NCI-H1436 treated with DMSO at 0.1 percent for 48 hours (cell line): ENCODE measurements at places on chromosomes 13 and 19.

- no peak for DNase-seq
These were observed 7.9 kb downstream of the FOSB start for GRCh38 chr19:45475537-45476291.

DNA sequence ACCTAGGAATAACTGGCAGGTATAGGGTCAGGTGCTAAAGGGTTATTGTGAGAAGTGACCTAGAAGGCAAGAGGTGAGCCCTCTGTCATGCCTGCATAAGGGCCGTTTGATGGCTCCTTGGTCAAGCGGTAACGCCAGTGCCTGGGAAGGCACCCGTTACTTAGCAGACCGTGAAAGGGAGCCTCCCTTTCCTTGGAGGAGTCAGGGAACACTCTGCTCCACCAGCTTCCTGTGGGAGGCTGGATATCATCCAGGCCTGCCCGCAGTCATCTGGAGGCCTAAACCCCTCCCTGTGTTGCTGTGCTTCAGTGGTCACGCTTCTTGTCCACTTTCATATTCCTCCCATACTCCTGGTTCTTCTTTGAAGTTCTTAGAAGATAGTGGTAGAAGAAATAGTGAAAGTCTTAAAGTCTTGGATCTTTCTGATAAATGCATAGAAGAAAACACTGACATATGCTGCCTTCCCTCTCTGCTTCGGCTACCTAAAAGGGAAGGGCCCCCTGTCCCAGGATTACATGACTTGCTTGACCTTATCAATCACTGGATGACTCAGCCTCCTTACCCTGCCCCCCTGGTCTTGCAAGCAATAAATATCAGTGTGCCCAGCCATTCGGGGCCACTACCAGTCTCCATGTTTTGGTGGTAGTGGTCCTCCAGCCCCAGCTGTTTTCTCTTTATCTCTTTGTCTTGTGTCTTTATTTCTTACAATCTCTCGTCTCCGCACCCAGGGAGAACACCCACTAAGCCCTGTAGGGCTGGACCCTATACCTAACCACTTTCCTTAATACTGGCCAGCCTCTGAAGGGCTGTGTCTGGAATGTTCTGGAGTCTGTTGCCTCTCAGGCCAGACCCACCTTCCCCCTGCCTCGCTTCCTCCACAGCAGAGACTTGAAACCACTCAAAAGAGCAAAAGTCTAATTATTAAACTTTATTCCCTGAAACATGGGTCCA, 16.1 kb upstream of the ABCC4 start:
- DNase-seq = no peak

GRCh38 chr13:72650051-72650700, 77.3 kb downstream of the MZT1 start:
- no peak for DNase-seq

DNA sequence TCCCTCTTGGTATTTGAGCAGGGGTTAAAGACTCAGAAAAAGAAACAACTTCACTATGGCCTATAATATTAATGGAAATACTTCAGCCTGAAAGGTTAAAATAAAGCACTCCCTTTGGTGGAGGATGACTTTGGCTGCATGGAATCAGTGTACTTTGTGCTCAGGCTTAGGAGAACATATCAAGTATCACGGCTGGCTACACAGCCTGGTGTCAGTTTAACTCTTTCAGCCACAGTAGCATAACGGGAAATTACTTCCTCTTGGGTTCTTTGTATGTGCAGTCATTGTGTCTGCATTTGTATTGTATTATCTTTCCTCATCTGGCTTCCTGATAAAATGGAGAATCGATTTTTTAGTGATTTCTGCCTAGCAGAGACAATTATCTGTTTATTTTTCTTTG, 239.0 kb downstream of the GGACT start:
- DNase-seq = no peak

GRCh38 chr13:95505265-95505664, 47.3 kb upstream of the CLDN10 start:
- no peak for DNase-seq

- no peak for DNase-seq
These were observed 21.7 kb downstream of the KCTD15 start for GRCh38 chr19:33818411-33818810.

GRCh38 chr19:34851277-34851804, 75.4 kb upstream of the ZNF30 start:
- DNase-seq = no peak

DNA sequence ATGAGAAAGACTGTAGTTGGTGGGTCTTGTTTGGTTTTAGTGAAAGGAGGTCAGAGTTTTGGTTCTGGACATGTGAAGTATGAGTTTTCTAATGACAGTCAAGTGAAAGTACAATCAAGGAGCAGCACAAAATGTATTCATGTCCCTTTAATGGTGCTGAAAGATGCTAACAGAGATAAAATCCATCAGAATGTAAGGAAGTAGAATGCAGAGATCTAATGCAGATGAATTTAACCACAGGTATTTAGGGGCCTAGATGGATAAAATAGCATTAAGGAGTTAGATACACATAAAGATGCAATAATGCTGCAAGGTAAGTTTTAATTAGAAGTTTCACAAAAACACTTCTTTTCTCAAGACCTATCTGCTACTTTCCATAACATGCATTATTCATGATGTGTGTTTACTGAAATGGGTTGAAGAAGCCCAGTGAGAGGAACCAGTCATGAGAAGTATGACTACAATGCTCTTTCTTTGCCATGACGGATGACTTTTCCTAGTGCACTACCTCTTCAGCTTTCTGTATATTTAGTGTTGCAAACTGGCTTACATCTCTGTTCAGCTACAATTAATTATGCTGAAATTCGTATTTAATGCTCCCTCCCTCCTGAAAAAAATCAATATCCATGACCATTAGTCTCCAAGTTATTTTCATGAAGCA, 222.9 kb upstream of the HTR2A start:
- DNase-seq = no peak

DNA sequence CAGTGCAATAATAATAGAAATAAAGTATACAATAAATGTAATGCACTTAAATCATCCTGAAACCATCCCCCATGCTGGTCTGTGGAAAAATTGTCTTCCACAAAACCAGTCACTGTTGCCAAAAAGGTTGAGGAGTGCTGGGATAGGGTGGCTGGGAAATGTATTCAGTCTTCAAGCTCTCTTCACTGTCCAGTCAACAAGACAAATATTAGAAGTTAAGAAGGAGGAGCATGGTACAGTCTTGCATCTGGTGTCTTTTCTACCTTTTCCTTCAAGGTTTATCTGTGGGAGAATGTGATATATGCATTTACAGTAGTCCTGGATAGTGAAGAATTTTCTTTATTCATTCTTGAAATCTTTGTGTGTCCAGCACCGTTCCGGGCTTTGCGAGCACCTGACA, 203.4 kb downstream of the GPC5 start:
- no peak for DNase-seq

- no peak for DNase-seq
These were observed 61.5 kb upstream of the UBL3 start for GRCh38 chr13:29911781-29912418.

DNA sequence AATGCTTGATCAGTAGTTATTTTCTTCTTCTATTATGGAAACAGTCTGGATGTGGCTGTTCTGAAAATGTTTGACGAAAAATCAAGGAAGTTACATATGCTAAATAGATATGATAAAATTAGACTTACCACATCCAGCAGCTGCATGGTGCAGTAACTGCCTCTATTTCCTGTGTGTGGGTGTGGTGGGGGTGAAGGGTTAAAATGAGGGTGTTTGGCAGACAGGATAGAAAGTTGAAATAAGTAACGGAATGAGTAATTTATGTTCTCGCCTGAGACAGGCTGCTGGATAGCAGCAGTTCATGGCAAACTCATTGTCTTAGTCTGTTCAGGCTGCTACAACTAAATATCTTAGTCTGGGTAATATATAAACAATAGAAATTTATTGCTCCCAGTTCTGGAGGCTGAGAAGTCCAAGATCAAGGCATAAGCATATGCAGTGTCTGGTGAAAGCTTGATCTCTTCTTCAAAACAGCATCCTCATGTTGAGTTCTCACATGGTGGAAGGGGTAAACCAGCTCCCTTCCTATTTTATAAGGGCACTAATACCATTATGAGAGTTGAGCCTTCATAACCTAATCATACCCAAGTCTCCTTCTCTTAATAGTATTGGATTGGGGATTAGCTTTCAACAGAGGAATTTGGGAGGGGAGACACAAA, 1248.9 kb downstream of the SLITRK5 start:
- no peak for DNase-seq

GRCh38 chr13:94317063-94317491, 162.4 kb downstream of the DCT start:
- no peak for DNase-seq

- no peak for DNase-seq
These were observed 56.8 kb downstream of the KCNC3 start for GRCh38 chr19:50272263-50272897.

DNA sequence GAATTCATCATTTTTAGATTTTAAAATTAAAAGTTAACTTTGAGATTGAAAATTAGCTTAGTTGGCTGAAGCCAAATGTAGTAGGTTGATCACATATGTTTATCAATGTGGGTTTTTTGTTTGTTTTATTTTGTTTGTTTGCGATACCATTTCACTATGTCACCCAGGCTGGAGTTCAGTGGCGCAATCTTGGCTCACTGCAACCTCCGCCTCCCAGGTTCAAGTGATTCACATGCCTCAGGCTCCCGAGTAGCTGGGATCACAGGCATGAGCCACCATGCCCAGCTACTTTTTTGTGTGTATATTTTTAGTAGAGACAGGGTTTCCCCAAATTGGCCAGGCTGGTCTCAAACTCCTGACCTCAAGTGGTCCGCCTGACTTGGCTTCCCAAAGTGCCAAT, 665.7 kb upstream of the SLC10A2 start:
- no peak for DNase-seq

GRCh38 chr19:8371011-8371804, 7.3 kb downstream of the ANGPTL4 start:
- DNase-seq = no peak

DNA sequence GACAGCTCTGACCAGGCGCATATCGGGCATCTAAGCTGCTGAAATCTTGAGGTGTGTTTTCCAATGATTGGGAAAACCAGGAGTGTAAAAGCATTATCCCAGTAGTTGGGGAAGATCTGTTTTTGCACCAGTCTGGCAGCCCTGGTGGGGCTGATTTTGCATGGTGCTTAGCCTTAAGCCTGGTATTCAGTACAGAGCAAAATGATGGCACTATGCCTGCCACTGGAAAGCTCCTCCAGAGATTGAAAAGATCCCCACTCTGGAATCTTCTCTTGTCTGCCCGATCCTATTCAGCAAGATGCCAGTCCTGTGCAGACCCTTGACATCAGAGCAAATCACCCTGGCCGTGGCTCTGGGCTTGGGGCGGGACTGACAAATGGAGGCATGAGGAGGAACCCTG, 44.7 kb upstream of the SIAH3 start:
- DNase-seq = no peak

DNA sequence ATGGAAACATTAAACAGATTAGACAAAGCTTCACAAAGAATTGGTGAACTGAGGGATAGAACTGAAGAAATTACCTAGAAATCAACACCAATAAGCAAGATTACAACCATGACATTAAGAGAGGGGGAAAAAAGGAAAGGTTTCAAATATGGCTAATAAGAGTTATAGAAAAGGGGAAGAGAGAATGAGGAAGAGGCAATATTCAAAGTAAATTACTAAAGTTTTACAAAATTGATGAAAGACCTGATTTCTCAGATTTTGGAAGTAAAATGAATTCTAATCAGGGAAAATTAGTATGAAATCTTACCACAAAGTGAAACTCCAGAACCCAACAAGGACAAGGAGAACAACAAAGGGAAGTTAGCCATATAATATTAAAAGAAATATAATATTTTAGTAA, 187.4 kb downstream of the NBEA start:
- no peak for DNase-seq
